Large intestine (tissue), 12 donors: ENCODE measurements at places on chromosomes 11 and 22. TPM values are rescaled to one million over a fixed set of nuclear protein-coding genes. Genes with fewer than 3 reads are reported as not detected.

FAM227A gene
- polyA plus RNA-seq: 1.4 TPM

- no peak overlapping the region for H3K4me3 ChIP-seq
- no peaks in the 10 kb centered on the region for H3K27me3 ChIP-seq
- peaks cover 16% of the 10 kb centered on the region for H3K36me3 ChIP-seq
- H3K4me1 ChIP-seq: peaks cover 14% of the 10 kb centered on the region
- DNase-seq: no peak
Observed at GRCh38 chr22:17795661-17796548, 21.6 kb upstream of the BID start.

DNA sequence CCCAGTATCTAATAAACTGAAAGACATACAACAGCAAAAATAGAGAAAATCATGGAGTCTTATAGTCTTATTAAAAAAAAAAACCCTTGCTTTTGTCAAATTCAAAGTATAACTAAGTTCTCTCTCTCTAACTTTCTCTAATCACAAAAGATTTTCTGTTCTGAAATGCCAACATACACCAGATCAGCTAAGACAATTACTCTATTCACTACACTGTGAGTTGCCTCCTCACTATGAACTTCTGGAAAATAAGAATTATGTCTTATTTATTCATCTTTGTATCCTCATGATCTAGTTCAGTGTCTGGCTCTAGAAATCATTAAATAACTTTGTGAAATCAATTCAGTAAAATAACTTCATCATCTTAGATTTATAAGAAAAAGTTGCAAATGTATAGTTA is 12.7 kb downstream of the FAM76B start:
- no peak overlapping the region for H3K4me3 ChIP-seq
- no peaks in the 10 kb centered on the region for H3K4me1 ChIP-seq
- peaks cover 34% of the 10 kb centered on the region for H3K36me3 ChIP-seq
- H3K27ac ChIP-seq: no peak overlapping the region
- DNase-seq: no peak
- H3K27me3 ChIP-seq: no peaks in the 10 kb centered on the region

DNA sequence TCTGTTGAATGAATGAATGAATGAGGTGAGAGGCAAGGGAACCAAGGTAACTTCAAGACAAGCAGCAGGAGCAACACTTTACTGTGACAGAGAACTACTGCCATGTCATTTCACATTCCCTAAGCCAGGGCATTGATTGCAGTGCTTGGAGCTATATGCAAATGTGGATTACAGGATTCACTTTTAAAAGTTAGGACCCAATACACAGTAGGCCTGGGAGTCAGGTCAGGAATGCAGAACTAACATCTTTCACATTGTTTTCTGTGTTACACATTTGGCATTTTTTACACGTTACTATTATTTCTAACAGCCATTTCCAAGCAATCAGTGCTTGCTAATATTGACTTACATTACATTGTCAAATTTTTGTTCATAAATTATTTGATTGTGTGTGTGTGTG is 26.2 kb upstream of the ME3 start:
- H3K27ac ChIP-seq: no peak overlapping the region
- DNase-seq: no peak
- no peaks in the 10 kb centered on the region for H3K36me3 ChIP-seq
- no peak overlapping the region for H3K4me3 ChIP-seq

DNA sequence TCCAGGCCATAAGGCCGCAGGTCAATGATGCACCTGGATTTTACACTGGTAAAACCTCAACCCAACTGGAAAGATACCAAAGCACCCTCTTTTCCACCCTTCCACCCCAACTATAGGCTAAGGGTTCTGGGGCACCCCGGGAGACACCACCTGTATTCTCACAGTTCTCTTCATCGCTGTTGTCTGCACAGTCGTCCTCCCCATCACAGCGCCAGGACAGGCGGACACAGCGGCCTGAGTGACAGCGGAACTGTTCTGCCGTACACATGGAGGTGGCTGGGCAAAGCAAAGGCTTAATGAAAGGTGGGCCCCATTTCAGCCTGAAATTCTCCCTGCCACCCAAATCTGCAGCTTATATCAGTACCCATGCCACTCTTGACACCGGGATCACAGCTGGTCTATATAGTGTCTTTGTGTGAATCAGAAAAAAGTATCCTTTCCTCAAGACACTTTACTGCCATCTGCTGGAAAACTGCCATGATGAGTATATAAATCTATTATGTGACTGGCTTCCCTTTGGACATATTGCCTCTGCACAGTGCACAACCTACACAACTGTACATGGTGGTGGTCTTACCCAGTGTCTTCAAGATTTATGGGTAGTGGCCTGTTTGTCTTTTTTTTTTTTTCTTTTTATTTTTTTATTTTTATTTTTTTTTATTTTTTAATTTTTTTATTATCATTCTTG is 21.5 kb downstream of the LRP4 start:
- no peaks in the 10 kb centered on the region for H3K4me1 ChIP-seq
- H3K27ac ChIP-seq: no peak overlapping the region
- H3K36me3 ChIP-seq: peaks cover 36% of the 10 kb centered on the region
- no peak overlapping the region for H3K4me3 ChIP-seq
- H3K27me3 ChIP-seq: no peaks in the 10 kb centered on the region

- H3K4me1 ChIP-seq: no peaks in the 10 kb centered on the region
- no peaks in the 10 kb centered on the region for H3K27me3 ChIP-seq
Observed at GRCh38 chr11:123047266-123047946, 14.5 kb downstream of the HSPA8 start.

ACTN3 gene
- polyA plus RNA-seq: 0.22 TPM

ENTHD1 gene
- 0.06 TPM for polyA plus RNA-seq

C11orf87 gene
- polyA plus RNA-seq: 0.27 TPM

GRCh38 chr11:117944554-117944953 is 15.4 kb upstream of the TMPRSS13 start:
- no peaks in the 10 kb centered on the region for H3K27me3 ChIP-seq
- peak overlapping the region; percentile 41 for H3K27ac ChIP-seq
- H3K4me1 ChIP-seq: peaks cover 10% of the 10 kb centered on the region
- H3K36me3 ChIP-seq: no peaks in the 10 kb centered on the region
- DNase-seq: no peak

- H3K36me3 ChIP-seq: no peaks in the 10 kb centered on the region
- DNase-seq: no peak
- H3K27ac ChIP-seq: no peak overlapping the region
Observed at GRCh38 chr22:47775686-47776085, 1013.2 kb downstream of the TBC1D22A start.

- no peaks in the 10 kb centered on the region for H3K36me3 ChIP-seq
- H3K27me3 ChIP-seq: no peaks in the 10 kb centered on the region
- H3K27ac ChIP-seq: no peak overlapping the region
- no peak overlapping the region for H3K4me3 ChIP-seq
Observed at GRCh38 chr11:120801801-120802689, 221.9 kb upstream of the TBCEL start.

SCT gene
- 131 TPM for polyA plus RNA-seq

GRCh38 chr11:47583844-47584243 is 2.6 kb upstream of the FAM180B start:
- no peaks in the 10 kb centered on the region for H3K27me3 ChIP-seq
- H3K4me1 ChIP-seq: peaks cover 22% of the 10 kb centered on the region
- no peak overlapping the region for H3K4me3 ChIP-seq
- no peak for DNase-seq

GRCh38 chr11:110896358-110896757 is 184.1 kb upstream of the ARHGAP20 start:
- H3K27me3 ChIP-seq: no peaks in the 10 kb centered on the region
- H3K4me1 ChIP-seq: no peaks in the 10 kb centered on the region
- no peak overlapping the region for H3K27ac ChIP-seq
- no peak overlapping the region for H3K4me3 ChIP-seq

GRCh38 chr11:125155767-125156166 is 8.8 kb upstream of the PKNOX2 start:
- DNase-seq: no peak
- H3K4me1 ChIP-seq: no peaks in the 10 kb centered on the region
- H3K27ac ChIP-seq: no peak overlapping the region
- H3K27me3 ChIP-seq: peaks cover 10% of the 10 kb centered on the region
- no peaks in the 10 kb centered on the region for H3K36me3 ChIP-seq
- no peak overlapping the region for H3K4me3 ChIP-seq
